ENCODE measurements at places on chromosomes 1 and 21.

DNA sequence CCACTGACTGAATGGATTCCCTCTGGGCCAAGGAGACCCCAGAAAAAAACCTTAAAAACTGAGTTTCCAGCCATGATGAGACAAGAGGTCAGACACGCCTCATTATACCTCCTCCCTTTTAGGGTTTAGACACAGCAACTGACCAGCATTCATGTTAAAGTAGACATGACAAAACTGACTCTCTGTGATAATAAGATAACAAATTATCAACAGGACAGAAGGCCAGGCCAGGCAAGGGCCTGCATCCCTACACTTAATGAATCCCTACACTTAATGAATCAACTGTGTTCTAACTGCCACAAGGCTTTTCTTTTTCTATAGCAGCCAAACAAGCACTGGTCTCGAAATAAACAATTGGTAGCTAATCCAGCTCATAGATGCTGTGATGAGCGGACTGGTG lies 33.3 kb upstream of the FAM89A start:
- no peak for DNase-seq

DNA sequence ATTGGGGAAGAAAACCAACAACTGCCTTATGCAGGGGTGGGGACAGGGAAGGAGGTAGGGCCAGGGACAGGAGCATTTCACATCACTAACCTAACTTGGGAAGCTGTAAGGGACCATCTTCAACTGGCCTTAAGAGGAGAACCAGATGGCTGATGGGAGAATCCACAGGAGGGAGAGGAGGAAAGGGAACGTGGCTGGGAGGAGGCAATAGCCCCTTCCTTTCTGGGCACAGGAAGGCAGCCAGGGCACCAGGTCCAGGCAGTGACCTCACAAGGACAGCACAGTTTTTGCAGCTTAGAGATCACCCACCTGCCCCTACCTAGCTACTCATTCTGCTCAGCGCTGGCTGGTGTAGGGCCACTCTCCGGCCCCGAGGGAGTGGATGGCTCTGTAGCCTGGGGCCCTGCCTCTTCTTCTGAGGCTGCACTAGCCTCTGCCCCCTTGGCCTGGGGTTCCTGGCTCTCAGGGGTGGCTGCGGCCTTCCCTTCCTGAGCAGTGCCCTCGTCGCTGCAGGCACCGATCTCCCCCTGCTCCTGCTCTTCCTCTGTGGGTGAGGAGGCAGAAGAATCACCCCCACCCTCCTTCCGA lies 1.7 kb downstream of the MARCKSL1 start:
- DNase-seq: no peak

- DNase-seq: no peak
Observed at GRCh38 chr1:40255231-40255630, 2.8 kb upstream of the ZMPSTE24 start.

- DNase-seq: no peak
Observed at GRCh38 chr1:107532318-107532717, 391.5 kb downstream of the NTNG1 start.

DNA sequence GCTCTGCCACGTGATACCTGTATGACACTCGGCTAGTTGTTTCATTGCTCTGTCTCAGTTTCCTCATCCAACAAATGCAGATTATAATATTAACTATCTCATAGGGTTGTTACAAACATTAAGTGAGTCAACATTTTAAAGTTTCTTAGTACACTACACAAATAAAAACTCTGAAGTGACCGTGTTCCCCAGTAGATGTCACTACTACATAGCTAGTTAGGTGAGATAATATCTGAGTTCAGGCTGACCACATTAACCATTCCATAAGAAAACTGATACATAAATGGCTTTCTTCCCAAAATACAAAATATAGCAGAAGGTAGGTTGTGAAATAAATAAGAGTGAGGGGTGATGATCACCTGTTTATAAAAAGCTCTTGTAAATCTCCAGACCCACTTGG lies 214.1 kb downstream of the NUF2 start:
- DNase-seq: no peak

GRCh38 chr1:223620297-223620897 lies 45.1 kb downstream of the CAPN8 start:
- no peak for DNase-seq

DNA sequence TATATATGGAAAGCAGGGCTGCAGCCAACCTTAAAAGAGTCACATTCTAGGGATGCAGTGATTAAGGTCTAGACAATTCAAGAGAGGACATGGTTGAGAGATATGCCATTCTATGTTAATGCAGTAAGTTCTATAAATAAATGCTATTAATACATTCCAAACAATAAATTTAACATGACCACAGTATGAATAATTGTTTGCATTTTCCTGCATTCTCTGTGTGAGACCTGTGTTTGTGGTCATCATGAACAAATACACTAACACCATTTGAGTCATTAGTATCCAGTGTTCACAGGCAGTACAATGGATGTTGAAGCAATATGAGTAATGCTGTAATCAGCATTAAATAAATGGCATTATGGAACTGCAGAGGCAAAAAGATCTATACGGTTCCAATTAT lies 5.5 kb upstream of the ZRANB2 start:
- DNase-seq: no peak

- DNase-seq: no peak
Observed at GRCh38 chr1:67825591-67825990, 7.7 kb downstream of the GNG12 start.

- no peak for DNase-seq
Observed at GRCh38 chr1:153936011-153936802, 10.3 kb downstream of the DENND4B start.

DNA sequence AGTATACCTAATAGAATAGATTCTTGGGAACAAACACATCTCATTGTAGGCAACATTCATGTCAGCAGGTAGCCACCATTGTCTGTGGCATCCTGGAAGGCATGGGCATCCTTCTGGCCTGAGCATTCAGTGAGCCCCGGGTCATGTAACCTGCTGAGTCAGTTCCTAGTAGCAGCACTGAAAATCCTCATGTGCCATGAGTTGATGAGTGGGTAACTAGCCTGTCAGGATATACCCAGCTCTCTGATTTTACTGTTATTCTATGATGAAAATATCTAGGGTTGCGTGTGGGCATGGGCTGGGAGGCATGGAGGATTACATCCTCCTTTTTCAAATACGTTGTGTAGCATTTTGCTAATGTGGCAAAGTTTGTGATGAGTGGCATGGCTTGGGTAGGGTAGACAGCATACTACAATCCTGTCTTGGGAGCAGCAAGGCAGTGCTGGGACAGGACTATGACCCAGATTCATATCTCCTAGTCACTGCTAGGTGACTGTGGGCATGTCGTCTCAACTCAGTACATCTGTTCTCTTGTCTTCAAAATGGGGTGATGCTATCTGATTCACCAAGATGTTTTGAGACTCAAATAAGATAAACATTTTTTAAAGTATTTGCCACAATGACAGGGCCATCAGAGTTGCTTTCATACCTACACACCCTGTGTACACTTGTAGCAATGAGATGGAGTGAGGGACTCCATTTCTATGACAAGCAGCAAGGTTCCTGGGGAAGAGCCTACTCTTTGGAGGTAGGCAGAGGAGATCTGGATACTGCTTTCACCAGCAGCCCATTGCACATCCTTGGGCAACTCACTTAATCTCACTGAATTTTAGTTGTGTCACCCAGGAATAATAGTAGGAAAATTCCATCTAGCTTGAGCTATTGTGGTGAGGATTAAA lies 62.5 kb downstream of the CD58 start:
- no peak for DNase-seq

DNA sequence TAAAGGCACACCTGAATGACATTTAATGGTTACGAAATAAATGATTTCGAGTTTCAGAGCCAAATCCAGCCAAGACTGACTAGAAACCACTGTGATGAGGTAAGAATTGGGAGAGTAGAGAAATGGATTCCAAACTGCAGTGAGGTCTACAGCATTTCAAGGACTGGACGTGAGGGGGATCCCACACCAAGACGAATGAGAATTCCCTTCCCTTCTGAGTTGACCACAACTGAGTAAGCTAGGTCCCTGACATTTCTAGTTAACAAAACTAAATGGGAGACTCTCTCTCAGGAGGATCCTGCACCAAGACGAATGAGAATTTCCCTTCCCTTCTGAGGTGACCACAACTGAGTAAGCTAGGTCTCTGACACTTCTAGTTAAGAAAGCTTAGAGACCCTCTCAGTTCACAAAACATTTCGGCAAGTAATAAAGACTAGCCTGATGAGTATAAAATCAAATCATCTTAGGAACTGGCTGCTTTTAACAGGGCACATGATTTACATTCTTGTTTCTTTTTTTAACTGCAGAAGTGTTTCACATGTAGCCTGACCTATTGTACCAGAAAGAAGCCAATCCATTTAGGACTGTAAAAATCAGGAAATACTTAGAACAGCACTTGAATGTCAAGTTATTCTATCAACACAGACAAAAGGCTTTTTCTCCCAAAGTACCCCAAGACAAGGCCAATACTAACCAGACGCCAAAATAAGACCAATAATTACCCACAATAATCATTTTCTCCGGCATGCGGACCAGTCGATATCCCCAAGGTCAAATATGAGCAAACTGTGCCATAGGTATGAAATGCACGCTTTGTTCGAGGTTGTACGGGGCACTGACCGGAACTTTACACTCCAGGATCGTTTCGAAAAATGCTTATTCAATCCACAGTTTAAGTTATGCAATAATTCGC lies 1.4 kb upstream of the SPATA1 start:
- DNase-seq: no peak

GRCh38 chr1:201360486-201360885 lies 17.0 kb downstream of the TNNT2 start:
- no peak for DNase-seq

GRCh38 chr1:234388094-234388493 lies 14.8 kb downstream of the COA6 start:
- no peak for DNase-seq

- no peak for DNase-seq
Observed at GRCh38 chr1:36323636-36324352, at the start of gene EVA1B. TSS of gene EVA1B (minus strand) at chr1:36323645. CDS start at chr1:36323037, 608 bp downstream.

GRCh38 chr21:27277110-27277509 lies 310.2 kb upstream of the ADAMTS5 start:
- DNase-seq: no peak

DNA sequence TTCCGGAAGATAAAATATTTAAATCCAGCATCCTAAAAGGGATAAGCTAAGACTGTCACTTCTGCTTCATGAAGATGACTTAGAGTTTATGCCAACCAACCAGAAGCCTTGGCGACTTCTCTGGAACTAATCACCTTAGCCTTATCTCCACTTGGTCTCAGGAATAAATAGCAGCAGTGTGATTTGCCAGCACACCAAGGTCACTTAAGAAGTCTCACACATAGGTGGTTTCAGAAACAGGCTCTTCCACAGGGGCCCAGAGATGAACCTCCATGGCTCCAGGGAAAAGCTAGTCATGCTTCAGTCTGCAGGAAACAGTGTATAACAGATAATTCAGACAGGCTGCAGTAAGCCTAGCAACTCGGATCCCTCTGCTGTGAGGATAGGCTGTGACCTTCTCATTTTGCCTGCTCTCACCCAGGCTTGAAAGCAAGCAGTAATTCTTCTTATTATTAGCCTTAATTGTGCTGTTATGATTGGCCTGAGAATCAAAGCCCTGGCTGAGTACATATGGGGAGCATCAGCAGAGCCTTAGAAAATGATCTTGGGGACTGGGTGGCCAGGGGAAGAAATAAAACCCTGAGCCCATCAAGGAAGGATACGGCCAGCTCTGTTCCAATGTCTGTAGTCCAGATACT lies 84.7 kb downstream of the WLS start:
- no peak for DNase-seq

Data from cortex of kidney (tissue), 1 donor.